ENCODE measurements at places on chromosomes 4 and X.

DNA sequence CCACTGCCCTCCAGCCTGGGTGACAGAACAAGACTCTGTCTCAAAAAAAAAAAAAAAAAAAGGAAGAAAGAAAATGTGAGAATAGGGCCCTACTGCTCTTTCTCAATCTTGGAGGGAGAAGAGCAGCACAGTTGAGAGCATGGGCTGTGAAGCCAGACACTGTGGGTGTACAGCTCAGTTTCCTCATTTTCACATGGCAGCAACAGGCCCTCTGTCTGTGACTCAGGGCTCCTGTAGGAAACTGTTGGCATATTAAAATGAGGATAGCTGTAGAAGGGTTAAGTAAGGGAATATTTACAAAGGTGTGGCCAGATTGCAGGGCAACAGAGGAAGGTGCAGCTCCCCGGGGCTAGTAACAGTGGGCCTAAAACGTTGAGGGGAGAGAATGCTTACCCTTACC is 3.4 kb downstream of the AKAP14 start:
- no peak for DNase-seq

DNA sequence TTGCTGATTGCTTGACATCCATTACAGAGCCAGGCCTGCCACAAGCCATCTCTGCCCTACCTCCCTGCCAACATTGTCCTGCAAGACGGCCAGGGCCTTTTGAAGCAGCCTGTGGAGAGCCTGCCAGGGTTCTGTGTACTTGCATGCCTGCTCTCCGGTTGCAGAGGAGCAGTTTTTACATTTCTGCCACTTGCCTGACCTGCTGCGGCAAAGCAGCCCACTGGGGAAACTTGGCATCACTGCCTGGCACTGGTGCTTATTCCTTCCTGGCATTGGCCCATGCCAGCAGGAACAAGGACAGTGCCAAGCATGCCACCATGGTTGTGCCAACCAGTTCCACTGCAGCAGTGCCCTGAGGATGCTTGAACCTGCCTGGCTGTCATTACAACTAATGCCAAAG is 167.1 kb downstream of the NHS start:
- DNase-seq = no peak

DNA sequence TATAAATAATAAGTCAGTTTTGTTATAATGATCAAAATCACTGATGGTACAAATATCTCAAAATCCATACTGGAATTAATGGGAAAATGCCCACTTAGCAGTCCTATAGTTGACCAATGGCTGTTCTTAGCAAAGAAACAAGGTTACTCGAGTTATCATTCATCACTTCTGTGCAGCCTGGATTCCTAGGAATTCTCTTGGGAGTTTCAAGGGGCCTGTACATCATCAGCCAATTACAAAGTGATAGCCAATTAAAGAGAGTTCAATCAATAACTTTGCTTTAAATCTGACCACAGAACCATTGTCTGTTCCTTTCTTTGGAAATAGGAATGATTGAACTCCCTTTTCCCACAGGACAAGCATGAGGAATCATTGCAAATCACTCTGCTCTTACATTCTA is 205.5 kb downstream of the PCDH19 start:
- no peak for DNase-seq

- DNase-seq = no peak
Observed at GRCh38 chr4:186249785-186250754, 15.9 kb upstream of the F11 start.

- peak; percentile 21 for DNase-seq
Observed at GRCh38 chr4:84965553-84966381, 723 bp downstream of the WDFY3 start.

DNA sequence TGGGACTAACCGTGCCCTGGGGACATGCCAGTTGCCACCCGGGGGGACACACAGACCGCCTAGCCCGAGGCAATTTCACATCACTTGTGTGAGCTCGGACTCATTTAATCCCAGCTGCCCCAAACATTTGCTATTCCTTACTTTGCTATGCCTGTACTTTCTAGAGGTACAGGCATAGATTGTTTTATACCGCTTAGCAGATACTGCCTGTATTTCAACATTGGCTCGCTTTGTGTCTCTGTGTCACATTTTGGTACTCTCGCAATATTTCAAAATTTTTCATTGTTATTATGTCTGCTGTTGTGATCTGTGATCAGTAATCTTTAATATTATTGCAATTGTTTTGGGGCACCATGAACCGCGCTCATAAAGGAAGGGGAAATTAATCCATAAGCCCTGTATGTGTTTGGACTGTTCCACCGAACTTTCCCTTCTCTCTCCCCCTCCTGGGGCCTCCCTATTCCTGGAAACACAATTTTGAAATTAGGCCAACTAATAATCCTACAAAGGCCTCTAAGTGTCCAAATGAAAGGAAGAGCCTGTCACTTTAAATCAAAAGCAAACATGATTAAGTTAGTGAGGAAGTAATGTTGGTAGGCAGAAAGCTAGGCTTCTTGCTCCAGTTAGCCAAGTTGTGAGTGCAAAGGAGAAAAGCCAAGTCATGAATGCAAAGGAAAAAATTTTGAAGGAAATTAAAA is 568 bp upstream of the CASP6 start:
- DNase-seq = peak; percentile 36

DNA sequence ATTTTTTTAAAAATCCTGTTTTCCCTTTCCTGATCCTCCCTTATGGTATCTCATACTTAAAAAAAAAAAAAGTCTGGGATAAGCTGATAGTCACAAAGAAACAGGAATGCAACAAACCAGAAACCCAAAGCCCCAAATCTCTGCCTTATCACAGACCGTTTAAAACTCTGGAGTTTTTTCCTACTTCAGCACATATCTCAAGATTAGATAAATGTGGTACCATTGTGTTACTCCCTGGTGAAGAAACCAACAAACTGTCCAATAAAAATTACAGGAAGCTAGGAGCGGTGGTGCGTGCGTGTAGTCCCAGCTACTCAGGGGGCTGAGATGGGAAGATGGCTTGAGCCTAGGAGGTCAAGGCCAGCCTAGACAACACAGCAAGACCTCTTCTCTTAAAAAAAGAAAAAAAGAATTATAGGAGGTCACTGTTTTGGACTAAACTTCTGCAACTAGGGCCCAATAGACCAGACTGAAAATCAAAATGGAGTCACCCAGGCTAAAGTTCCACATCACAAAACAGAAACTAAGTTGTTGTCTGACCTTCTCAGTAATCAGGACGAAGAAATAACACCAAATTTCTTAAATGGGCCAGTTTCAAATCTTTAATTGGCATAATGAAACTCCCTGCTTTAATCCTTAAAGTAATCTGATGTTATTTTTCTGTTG is 51.9 kb downstream of the RBM47 start:
- no peak for DNase-seq

- DNase-seq = peak; percentile 7
Observed at GRCh38 chr4:6198768-6199421, 1.5 kb downstream of the JAKMIP1 start.

- DNase-seq = no peak
Observed at GRCh38 chrX:48695534-48695896, 1.0 kb upstream of the SUV39H1 start.

GRCh38 chr4:155564086-155564485 is 102.6 kb upstream of the GUCY1A1 start:
- no peak for DNase-seq

DNA sequence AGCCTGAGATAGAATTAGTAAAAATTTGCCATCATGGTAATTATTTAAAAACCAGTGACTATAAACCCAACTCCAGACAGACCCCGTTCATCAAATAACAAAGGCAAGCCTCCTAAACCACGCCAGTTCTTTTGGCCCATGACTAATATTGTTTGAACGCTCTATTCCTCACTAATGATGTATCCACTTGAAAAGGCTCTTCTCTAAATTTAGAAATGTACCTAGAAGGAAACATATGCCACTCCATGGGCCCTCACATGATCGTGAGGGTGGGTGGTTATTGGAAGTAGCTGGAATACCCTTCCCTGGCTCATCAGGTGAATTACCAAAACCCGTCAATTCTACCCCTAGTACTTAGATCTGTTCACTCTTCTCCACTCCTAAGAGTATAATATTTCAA is 249.2 kb downstream of the COL25A1 start:
- DNase-seq = no peak

- no peak for DNase-seq
Observed at GRCh38 chr4:177511611-177512010, 69.4 kb upstream of the AGA start.

DNA sequence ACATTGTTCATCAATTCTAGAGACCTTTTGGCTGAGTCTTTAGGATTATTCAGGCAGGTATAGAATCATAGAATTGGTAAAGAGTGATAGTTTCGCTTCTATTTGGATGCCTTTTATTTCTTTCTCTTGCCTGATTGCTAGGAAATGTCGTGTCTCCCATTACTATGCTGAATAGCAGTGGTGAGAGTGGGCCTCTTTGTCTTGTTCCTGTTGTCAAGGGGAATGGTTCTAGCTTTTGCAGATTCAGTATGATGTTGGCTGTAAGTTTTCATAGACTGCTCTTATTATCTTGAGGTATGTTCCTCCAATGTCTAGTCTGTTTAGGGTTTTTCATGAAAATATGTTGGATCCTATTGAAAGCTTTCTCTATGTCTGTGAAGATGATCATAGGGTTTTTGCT is 200.2 kb upstream of the PABPC4L start:
- no peak for DNase-seq

- DNase-seq = no peak
Observed at GRCh38 chr4:160514126-160514525, 1411.2 kb downstream of the RAPGEF2 start.

DNA sequence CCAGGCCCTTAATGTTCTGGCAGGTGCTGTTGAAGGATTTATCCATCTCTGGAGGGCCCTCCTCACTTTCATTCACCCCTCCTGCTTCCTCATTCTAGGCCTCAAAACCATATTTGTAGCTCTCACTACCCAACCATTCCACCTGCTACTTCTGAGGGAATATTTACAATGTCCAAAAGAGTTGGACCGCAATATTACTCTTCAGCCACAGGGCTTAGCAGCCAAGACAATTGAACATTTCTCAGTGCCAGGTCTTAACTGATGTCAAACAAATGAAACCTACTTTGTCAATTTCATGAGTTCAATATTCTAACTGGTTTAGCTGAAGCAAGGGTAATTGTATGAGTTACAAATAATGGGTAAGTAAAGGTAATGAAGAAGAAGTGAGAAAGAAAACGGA is 113.2 kb downstream of the ENOX2 start:
- DNase-seq = no peak

DNA sequence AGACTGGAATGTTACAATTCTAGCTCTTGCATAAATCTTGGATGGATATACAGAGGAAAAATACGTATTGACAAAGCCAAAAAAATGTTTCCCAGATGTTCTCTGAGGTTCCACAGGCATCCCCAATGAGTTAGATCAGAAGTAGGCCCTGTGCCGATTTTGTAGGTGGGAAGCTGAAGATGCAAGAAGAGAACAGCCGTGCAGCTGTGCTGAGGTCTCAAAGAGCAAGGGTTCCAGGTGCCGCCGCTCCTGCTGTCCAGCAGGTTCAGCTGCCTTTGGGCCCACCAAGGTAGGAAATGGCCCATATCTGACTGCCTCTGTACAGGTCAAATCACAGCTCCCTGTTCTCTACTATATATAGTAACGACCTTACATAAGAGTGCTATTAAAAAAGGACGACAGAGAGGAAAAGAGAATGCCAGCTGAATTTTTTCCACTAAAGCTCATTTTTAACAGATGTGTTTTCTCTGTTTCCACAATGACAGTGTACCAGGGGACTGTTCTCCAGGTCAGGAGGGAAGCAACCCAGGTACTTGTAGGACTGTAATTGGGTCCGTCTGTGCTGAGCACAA is 155.6 kb downstream of the CBR4 start:
- DNase-seq = no peak

DNA sequence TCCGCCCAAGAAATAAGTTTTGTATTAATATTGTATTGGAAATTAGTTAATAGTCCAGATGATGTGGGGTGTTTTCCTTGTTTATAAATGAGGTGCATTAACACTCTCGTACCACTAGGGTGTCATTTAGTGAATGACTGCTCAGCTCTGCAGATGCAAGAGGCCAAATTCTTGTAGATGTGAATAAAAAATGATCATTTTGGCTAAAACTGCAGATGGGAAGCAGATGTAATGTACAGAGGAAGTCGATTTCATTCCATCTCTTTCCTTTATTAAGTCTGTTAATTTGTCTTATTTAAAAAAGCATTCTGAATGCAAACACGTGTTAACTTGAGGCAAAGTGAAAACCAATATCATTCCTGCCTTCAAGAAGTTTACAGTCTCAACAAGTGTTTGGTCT is 108.1 kb downstream of the DHX15 start:
- DNase-seq = no peak

GRCh38 chr4:169203891-169204290 is 66.9 kb downstream of the SH3RF1 start:
- DNase-seq = no peak

- DNase-seq = no peak
Observed at GRCh38 chr4:61786211-61786610, 586.1 kb downstream of the ADGRL3 start.

DNA sequence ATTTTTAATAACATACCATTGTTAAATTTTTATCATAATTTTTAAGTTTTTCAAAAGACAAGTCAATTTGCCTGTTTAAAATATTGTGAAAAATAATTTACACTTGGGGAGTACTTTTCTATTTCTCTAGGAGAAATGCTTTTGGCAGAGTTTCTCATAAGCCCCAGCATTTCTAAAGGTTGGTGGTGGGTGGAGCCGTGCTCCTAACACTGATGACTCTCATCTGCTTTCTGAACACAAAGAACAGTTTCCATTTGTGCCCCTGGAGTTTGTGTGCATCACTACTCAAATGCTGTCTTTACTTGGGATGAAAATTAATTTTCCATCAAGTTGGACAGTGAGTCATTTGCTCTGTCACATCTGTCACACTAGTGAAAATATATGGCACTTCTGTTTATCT is 57.6 kb downstream of the TNIP2 start:
- DNase-seq = no peak

All from NCI-H1105 treated with DMSO at 0.1 percent for 48 hours (cell line).